ENCODE measurements at places on chromosomes 11 and 22.

DNA sequence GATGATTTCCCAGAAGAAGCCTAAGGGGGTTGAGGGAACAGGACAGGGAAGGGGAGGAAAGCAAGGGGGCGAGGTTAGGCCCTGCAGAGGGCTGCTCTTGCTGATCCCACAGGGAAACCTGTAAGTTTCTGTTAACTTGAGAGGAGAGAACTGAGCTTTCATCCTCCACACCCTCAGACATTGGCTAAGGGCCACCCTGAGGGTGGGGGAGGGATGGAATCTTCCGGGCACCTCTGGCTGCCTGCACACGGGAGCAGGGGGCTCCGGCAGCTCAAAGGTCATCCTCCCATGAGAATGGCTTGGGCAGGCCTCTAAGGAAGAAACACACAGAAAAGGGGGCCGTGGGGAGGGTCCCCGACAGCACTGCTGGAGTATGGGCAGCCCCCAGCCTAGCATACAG is 108.1 kb downstream of the TSPAN18 start:
- no peak for DNase-seq

GRCh38 chr11:11425806-11426205 is 72.8 kb upstream of the CSNK2A3 start:
- no peak for DNase-seq

DNA sequence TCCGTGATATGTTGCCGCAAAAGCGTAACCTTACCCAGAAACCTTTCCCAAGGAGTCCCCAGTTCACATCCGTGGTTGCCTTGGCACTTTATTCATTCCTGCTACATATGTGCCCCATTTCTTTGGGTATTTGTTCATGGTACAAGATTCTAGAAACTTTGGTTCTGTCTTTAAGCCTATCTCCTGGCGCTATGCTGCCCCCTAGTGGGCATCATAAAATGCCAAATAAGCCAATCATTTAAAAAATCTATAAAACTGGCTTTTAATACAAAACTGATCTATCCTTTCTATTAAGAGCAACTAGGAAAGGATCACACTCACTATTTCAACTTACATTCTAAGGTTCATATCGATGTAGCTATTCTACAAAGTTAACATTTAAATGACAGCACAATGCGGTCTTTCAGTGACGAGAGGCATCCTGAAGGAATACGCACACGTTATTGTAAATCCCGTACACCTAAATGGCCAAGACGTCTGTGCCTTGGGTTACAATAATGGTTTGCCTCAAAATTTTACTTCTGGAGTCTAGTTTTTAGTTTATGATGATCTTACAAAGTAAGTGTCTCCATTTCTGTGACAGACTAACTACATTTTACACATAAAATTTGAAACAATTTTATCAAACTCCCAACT is 16.2 kb downstream of the PIWIL3 start:
- DNase-seq = peak; percentile 47

DNA sequence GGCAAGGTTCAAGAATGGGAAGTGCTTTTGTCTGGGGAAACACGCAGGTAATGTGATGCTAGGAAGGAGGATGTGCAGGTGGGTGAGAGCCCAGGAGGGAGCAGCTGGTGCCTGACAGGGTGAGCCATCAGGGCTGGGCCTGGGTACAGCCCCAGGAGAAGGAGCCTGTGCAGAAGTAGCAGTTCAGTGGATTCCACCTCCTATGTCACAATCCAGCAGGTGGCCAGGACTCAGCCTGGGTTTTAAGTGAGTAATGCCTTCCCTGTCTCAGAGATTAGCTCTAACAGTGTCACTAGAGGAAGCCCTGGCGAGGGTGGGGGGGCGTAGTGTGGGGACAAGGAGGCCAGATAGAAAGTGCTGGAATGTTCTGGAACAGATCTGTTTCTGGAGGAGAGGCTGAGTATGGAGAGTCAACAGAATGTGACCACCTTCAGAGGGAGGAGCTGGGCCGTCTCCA is 8.1 kb downstream of the RIC8A start:
- DNase-seq = no peak

- no peak for DNase-seq
Observed at GRCh38 chr11:42972741-42973140, 339.1 kb upstream of the API5 start.

- DNase-seq = no peak
Observed at GRCh38 chr22:47817380-47817779, 1054.9 kb downstream of the TBC1D22A start.

- no peak for DNase-seq
Observed at GRCh38 chr11:95140397-95141033, 50.9 kb downstream of the ENDOD1 start.
